Right cardiac atrium (tissue), 5 donors: ENCODE measurements at places on chromosomes 11 and 22.

DNA sequence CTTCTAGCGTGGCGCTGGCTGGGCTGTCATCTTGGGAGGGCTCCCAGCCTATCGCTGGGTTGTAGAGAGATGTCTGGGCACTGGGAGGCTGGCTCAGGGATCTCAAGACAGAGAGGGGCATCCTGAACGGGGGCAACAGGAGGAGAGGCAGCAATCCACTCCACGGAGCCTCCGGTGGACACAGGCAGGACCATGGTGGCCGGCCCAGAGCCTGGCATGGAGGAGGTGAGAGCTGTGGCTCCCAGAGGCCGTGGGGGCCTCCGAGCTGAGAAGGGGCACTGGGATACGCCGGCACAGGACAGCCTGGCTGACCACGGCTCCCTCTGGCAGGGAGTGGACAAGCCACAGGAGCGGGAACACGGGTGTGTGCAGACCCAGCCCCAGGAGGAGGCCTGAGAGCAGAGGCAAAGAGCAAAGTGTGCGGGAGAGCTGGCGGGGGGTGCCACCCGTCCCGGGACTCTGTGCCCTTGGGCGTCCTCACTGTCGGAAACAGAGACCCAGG, 9.1 kb downstream of the MRGPRF start:
- no peak for DNase-seq

DNA sequence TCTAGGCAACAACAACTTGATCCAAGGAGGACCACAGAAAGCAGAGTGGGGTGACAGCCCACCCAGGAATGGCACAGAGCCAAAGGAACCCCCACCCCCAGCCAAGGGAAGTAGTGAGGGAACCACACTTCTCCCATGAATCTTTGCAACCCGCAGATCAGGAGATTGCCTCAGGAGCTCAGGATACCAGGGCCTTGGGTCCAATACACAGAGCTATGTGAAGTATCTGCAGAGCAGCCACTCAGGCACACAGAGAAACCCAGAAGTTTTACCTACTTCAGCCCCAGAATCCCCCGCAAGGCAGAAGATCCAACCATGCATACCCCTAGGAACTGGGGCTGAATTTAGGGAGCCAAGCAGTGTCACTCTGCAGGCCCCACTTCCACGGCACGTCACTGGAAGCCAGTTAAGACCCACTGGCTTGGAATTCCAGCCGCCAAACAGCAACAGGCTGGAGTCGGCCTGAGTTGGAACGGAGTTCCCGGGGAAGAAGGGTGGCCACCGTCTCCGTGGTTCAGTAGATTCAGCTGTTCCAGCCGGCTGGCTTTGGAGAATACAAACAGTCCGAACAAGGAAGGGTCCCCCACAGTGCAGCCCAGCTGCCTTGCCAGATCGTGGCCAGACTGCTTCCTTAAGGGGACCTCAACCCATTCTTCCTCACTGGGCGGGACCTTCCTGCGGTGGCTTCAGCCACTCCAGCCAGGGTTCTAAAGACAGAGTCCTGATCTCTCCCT, 174.1 kb downstream of the TTC28 start:
- no peak for DNase-seq

DNA sequence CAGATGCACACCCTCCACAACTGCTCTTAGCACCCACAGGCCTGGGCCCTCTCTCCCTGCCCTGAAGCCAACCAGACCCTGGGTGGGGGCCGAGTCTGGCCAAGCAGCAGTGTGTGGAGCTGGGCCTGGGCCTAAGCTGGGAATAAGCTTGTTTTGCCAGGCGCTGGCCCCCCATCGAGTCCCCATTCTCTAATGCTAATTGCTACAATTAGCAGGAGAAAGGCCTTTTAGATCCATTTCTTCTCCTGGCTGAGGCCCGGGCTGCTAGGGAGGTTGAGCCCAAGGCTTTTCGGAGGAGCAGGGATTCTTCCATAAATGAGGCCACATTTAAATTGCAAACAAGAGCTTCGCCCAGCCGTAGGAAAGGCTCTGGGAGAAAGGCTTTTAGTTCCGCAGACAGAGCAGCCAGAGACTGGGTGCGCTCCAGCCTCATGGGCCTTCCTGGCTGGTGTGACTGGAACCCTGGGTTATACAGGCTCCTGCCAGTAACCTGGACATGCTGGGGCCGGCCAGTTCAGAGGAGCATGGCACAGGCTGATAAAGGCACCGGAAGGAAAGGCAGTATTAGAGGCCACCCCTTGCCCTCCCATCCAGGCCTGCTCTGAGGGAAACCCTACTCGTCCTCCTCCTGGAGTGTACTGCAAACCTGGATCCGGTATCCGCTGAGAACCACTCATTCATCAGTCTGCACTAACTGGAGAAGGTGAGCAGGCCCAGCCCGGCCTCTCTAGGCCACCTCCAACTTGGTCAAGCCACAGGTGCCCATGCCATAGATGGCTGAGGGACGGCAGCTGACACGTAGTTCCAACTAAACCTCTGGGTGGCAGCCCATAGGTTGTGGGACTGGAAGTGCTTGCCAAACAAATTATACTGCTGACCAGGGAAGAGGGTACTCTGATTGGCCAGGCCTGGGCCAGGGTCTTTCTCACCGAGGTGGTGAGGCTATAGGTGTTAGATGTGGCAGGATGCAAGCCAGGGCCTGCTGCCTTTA, 6.2 kb downstream of the KCNQ1OT1 start:
- DNase-seq, result no peak

DNA sequence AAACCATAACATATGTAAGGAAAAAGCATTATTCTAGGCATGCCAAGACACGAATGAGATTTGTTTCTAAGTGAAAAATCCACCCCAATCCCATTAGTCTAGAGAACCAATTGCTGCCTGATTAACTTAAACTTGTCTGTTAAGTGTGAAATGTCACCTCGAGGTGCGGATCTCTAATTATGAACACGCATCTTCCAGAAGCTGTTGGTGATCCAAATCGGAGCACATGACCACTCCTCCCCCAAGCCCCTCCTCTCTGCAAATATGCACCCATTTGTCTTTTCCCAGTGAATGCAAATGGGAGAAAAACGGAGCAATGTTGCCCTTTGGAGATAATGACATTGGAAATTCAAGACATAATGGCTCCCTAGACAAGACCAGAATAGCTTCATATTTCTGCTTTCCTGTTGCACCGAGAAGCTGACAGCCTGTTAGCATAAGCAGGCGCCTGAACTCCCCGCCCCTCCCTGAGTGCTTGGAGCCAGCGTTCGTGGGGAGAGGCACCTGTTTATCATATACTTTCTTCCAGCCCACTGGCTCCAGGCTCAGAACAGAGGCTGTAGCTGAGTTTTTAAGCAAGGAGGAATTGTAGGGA, 6.0 kb upstream of the FXYD6 start:
- no peak for DNase-seq

DNA sequence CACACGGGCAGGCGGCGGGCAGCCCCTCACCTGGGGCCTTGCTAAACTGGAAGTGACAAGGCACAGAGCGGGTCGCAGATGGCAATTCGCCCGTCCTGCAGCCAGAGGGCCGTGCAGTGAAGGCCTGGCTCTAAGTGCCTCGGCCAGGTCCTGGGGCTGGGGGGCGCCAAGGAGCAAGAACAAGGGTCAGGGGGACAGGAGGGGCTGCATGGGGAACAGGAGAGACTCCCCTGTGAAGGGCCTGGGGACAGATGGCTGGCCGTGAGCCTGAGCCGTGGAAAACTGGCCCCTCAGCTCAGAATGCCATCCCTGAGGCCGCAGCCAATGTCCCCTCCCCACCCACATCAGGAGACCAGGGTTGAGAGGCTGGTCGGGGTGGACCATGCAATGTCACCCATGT, 60.0 kb downstream of the RTL6 start:
- DNase-seq, result no peak

- no peak for DNase-seq
Observed at GRCh38 chr11:133122256-133122655, 410.0 kb downstream of the OPCML start.

DNA sequence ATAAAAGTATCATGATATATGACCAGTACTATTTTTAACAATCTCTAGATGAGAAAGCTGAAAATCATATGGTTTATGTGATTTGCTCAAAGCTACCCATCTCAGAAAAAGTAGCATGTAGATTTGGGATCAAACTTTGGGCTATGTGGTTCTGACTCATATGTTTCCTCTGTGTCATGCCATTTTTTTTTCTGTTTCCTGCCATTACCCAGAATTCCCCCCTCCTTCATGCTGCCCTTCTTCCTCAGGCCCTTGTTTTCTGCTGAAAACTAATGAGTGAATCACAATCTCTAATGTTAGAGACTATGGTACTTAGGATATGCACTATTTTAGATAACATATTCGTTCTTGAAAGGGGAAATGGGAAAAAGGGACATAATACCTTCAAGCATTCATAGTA, 80.7 kb downstream of the JRKL start:
- DNase-seq, result no peak

GRCh38 chr11:104443387-104443786, 279.4 kb upstream of the PDGFD start:
- DNase-seq, result no peak

GRCh38 chr22:49128874-49129273, 698.8 kb downstream of the BRD1 start:
- no peak for DNase-seq

GRCh38 chr22:27416511-27417420, 384.8 kb downstream of the MN1 start:
- peak; percentile 56 for DNase-seq

- peak; percentile 24 for DNase-seq
Observed at GRCh38 chr11:134382830-134383229, 29.2 kb downstream of the B3GAT1 start.

GRCh38 chr11:36431429-36432092, 78.5 kb downstream of the TRAF6 start:
- DNase-seq, result no peak

- peak; percentile 12 for DNase-seq
Observed at GRCh38 chr11:73324116-73324515, 16.0 kb downstream of the ARHGEF17 start.

GRCh38 chr22:20000246-20001081, 16.2 kb downstream of the ARVCF start:
- peak; percentile 72 for DNase-seq

DNA sequence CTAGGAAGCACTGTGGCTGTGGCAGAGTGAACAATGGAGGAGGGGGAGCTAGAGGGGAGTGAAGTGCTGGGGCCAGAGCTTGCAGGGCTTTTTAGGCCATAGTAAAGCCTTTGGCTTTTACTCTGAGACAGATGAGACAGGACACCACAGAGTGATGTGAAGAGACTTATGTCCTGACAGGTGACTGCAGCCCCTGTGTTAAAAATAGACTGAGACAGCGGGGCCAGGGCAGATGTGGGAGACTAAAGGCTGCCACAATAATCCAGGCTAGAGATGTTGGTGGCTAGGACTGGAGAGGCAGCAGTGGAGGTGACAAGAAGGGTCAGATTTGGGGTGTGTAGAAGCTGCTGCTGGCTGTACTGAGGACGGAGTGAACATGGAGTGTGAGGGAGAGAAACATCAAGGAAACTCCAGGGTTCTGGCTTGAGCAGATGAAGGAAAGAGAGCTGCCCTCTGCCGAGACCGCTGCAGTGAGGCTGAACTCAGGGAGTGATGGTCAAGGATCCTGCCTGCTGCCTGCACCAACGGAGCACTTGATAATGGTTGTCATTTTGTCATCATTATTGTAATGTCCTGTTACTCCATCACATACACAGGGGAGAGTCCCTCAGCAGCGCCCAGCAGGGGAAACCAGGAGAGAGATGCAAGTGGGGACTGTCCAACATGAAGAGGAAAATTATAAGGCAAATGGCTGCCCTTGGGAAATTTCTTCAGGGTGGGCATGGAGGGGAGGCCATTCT, 27.4 kb downstream of the SLC43A1 start:
- no peak for DNase-seq

- DNase-seq, result peak; percentile 88
Observed at GRCh38 chr22:46078241-46079092, 71.9 kb upstream of the PPARA start.

GRCh38 chr11:126317756-126318573, 14.1 kb downstream of the DCPS start:
- peak; percentile 94 for DNase-seq

- DNase-seq, result no peak
Observed at GRCh38 chr11:33515347-33515746, 185.3 kb downstream of the C11orf91 start.

DNA sequence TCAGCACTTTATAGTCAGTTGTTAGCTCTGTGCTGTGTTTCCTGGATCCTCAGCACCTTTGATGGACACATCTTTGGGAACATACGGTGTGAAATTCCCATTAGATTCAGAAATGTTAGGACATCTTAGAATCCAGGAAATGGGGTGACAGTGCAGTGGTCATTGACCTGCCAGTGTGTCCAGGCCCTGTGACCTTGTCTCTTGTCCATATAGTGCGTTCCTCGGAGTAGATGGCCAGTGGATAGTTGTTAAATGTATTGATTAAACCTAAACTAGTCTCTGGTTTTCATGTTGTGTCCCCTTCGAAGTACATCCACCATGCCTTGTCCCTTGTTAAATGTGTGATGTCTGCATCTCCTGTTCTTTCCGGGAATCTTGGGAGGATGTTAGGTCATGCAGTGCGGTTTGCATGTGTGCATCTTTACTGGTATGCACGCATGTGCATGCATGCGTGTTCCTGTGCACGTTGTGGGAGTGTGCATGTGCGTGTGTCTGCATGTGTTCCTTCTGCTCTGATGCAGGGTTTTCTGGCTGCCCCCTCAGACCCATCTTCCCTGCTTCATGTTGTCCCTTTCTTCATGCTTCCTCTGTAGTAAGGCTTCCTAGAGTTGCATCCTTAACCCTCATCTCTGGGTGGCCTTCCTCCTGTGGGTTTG, 4.0 kb downstream of the DGCR8 start:
- no peak for DNase-seq

GRCh38 chr11:127070808-127071207, 70.2 kb upstream of the KIRREL3 start:
- no peak for DNase-seq

GRCh38 chr11:69213316-69213715, 57.6 kb downstream of the SMIM38 start:
- DNase-seq, result no peak

DNA sequence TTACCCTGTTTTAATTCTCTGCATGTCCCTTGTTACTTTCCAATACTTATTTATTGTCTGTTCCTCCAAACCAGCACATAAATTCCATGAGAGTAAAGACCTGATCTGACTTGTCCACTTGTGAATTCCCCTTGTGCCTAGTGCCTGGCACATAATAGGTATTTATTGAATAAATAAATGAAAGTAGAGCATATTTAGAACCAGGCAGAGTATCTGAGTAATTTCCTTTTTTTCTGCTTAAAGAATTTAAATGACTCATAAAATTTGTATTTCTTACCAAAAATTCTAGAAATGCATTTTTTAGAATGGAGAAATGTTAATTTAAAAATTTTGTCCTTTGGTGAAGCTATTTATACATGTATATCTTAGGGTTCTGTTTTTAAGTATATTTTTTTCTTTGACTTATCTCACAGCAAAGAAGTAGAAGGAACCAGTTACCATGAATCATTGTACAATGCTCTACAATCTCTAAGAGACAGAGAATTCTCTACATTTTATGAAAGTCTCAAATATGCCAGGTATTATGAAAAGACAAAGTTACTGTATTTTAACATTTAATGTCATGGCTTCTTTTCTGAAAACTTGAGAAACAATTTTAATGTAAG, 96.8 kb downstream of the ATM start:
- DNase-seq, result no peak

- peak; percentile 70 for DNase-seq
Observed at GRCh38 chr22:46036558-46037408, 59.8 kb upstream of the WNT7B start.
